ENCODE measurements at places on chromosomes 7 and 10.

DNA sequence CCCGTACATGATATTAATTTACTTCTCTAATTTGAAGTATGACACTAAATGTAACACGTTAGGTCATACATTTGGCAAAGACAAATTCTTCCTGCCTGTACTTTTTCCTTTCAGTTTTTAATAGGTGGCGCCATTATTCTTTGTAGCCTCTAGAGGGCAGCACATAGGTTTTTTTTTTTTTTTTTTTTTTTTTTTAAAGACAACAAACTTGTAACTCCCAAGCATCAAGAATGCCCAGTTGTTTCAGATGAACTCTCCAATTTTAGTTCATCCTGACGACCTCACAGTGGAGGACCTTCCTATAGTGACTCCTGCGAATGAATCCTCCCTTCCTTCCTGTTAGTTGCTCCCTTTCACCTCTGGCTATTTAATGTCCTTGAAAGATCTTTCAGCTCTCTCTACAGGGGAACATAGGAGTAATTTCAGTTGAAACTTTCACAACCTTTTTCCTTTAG is 139.3 kb upstream of the HDAC9 start:
- no peak for DNase-seq

DNA sequence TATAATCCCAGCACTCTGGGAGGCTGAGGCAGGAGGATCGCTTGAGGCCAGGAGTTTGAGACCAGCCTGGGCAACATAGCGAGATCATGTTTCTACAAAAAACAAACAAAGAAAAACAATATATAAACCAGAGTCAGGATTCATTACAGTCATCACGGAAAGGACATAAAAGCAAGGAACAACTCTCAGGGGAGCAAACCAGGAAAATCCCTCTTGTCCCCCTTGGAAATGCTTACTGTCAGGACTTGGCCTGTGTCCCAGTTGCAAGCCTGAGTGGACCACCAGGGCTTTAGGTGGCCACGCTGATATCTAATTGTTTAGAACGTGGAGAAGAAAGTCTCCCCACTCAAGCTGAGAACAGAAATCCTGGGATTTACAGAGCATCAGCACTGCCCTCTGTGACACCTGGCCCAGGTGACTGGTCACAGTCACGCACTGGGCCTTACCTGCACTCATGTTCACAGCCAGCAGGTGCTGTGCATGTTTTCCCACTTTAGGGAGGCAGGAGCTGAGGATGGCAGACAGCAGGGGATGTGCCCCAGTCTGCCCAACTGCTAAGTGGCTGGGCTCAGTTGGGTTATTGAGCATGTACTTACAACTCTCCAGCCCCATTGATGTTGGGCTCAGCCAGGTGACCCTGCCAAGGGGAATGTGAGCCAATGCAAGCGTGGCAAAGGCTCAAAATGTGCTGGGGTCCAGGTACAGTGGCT is 60.9 kb downstream of the TMEM130 start:
- no peak for DNase-seq

GRCh38 chr10:51522858-51523257 is 176.5 kb downstream of the CSTF2T start:
- no peak for DNase-seq

DNA sequence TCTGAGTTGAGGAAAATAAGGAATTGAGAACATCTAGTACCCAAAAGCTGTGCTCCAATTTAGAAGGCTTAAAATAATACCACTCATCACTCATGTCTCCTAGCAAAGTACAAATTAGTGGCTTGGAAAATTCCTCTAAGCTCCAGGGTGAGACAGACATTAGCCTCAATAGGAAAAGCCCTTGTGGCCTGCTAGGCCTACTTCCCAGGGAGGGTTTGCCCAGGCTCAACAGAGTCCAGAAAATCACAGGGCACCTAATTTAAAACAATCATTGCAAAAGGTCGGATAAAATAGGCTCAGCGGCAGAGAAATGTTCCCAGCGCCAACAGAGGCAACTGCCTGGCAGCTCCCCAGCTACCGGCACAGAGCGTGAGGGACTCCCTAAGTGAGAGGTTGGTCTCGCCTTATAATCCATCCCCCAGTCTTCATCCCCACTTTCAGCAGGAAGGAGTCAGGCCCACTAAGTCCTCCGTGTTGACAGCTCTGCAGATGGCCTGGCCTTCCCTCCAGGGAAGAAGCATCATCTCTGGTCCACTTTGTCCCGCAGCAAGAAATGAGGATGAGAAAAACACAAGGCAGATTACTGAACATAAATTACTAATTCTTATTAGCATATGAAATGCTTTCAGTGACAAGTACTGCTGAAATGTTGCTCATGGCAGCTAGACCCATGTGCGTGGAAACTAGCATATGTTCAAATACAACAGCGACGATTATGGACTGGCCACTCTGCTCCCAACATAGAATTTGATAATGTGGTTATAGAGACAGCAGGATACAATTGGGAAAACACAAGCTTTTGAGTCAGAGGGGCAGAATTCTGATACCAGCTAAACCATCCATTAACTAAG is 1177.7 kb upstream of the AUTS2 start:
- no peak for DNase-seq

GRCh38 chr10:128739930-128740329 is 613.7 kb upstream of the MKI67 start:
- peak; percentile 64 for DNase-seq

DNA sequence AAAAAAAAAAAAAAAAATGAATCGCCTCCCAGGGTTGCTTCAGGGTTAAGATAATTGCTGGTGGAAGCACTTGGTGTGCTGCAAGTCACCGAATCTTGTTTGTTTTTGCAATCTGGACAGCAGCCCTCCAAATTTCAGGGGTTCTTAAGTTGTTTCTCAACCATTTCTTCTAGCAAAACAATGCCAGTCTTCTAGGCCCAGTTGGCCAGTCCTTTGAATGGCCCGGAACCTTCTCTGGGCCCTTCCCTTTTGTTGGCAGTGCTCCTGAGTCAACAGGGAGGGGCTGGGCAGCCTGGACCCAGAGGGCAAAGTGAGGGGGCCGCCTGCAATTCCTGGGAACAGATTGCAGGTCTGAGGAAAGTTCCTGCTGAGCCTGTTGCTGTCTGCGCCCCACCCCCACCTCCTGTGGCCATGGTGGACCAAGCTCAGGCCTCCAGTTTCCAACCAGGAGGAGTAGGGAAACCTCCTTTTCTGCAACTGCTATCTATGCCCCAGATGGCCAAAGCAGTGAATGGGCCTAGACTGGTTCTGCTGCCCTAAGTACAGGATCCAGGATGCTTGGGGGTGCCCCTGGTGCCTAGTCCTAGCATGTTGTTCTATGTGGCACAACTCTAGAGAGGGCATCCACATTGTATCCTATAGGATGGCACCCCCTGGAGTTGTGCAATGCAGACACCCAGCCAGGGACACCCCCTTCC is 31.4 kb upstream of the PDCD4 start:
- DNase-seq: no peak

DNA sequence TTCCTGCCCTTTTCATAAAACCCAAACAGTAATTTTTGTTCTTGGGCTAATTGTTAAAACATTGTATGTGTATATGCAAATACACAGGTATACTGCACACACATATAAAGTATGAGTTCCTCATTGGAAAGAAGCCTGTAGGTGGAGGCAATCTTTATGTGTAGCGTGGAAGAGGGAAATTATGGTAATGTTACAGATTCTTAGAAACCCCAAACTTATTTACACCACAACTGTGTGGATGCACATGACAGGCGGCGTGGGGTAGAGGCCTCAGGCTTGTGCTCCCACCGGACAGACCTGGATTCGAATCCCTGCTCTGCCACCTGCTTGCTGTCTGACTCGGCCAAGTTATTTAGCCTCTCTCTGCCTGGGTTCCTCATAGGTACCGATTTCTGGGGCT is 223.0 kb downstream of the CELF2 start:
- no peak for DNase-seq

- no peak for DNase-seq
These were observed 100.9 kb downstream of the FOXL3 start for GRCh38 chr7:390761-391410.

GRCh38 chr10:22002591-22003176 is 846 bp downstream of the DNAJC1 start:
- no peak for DNase-seq

- DNase-seq: peak; percentile 39
These were observed 61.9 kb downstream of the MCU start for GRCh38 chr10:72753760-72754231.

GRCh38 chr7:732094-732541 is 5.0 kb upstream of the PRKAR1B start:
- peak; percentile 48 for DNase-seq

- DNase-seq: peak; percentile 47
These were observed 112.8 kb downstream of the APBB1IP start for GRCh38 chr10:26550774-26551526.

- no peak for DNase-seq
These were observed 115.7 kb upstream of the RHOBTB1 start for GRCh38 chr10:61059636-61060035.

DNA sequence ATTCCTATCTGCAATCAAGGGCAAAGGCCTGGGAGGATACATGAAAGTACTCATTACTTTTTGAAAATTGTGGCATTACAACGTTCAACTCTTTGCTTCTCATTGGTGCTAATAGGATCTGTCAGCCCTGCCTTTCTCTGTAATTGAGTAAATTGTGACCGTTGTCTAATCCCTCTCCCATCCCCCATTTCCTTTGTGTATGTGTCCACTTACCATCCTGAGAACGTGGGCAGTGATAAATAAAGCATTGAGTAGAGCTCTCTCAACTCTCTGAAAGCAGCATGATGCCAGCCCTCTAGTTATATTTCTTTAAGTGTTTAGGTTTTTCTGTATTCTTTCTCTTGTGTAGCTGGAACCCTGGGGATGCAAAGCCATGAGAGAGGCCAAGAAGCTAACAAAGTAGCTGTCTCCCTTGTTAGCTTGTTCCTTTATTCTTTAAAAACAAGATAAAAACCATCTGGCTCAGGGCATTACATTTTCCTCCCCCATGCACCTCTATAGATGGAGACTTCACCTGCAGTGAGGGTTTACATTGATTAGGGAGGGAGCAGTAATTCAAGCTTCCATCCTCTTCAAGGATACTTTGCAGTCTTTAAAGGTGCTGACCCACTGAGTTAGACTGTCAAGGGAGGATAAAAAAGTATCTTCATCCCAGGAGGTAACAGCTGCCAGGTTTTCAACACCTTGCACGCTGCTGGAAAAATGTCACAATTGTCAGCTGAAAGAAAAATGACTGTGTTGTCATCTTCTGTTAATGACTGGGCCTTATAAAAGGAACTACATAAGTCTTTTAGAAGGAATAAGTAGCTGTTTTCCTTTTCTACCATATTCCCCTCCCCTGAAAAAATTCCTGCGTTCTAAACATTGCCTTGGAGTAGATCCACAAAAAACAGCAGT is 112.3 kb downstream of the BTRC start:
- no peak for DNase-seq

- DNase-seq: no peak
These were observed 54.1 kb downstream of the C10orf105 start for GRCh38 chr10:71665456-71665855.

DNA sequence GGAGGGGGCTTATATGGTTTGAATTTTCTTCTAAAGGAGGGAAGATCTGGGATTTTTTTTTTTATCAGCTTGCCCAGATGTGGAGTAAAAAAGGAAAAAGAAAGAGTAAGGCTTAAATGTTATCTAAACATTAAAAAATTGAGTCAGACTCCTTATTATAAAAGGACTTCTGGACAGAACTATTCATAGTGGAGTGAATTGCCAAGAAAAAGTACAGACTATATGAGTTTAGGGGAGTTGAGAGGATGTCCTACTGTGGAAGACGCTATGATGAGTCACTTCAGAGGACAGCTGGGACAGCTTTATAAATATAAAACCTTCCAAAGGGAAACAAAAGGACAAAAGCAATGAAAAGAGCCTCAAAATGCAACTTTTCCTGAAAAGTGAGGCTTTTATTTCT is 73.0 kb downstream of the TFPI2 start:
- DNase-seq: no peak

DNA sequence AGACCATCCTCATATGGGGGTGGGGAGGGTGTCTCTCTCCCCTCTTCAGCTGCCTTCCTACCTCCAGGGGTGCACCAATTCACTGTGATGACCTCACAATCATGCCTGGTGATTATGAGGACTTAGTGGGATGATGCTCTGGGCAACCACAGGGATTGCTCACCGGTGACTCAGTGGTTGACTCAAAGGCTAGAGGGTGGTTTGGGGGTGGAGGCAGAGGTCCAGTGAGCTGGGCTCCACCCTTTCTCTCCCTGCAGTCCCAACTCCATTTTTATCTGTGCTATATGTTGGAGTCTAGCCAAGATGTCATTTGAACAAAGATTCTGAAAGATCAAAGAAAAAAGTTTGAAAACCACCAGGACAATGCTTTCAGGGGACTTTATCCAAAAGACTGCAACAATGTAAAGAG is 286.9 kb downstream of the KCNMA1 start:
- DNase-seq: no peak
